ENCODE measurements at places on chromosomes 1 and 21. TPM values are rescaled to one million over a fixed set of nuclear protein-coding genes. Genes with fewer than 3 reads are reported as not detected.

- no peak overlapping the region for H3K27ac ChIP-seq
- H3K4me1 ChIP-seq, result no peaks in the 10 kb centered on the region
- no peaks in the 10 kb centered on the region for H3K27me3 ChIP-seq
- DNase-seq, result no peak
- no peak overlapping the region for H3K4me3 ChIP-seq
Observed at GRCh38 chr1:30117685-30118084, 605.7 kb downstream of the MATN1 start.

GRCh38 chr1:34500451-34500850 is 254.4 kb upstream of the GJB5 start:
- H3K4me3 ChIP-seq, result no peak overlapping the region
- peak; percentile 16 for DNase-seq
- H3K4me1 ChIP-seq, result no peaks in the 10 kb centered on the region

DNA sequence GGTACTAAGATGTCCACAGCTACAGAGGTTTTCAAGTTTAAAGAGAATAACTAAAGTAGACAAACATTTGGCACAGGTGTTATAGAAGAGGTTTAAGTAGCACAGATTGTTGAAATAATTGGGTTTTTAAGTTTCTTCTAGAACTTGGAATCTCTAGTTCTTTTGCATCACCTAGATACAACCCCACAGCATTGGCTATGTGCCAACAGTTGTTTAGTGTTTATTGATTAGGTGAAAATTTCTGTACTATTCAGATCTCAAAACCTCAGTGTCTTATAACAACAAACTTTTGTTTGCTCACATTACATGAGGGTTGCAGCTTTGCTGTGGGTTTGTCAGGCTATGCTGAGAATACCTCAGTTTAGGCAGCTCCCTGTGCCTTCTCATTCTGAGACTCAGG is 162.5 kb downstream of the TBX15 start:
- DNase-seq, result no peak
- no peaks in the 10 kb centered on the region for H3K36me3 ChIP-seq
- no peak overlapping the region for H3K4me3 ChIP-seq

DNA sequence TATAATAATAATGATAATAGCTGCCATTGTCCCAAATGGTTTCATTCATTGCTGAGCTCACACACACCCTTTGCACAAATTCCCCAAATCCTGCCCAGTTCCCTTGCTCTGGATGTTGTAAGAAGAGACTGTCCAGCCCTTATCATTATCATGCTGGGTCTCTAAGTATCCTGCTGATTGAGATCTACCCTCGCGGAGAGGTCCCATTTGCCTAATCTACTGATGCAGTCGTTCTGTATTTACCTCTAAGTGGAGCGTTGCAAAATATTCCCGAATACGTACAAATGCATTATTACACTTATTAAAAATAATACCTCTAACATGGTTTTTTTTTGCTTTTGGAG is 51.2 kb downstream of the TNFRSF8 start:
- DNase-seq, result no peak
- H3K4me1 ChIP-seq, result no peaks in the 10 kb centered on the region
- no peak overlapping the region for H3K27ac ChIP-seq
- H3K36me3 ChIP-seq, result no peaks in the 10 kb centered on the region
- H3K4me3 ChIP-seq, result no peak overlapping the region

GRCh38 chr1:219834314-219834917 is 93.9 kb downstream of the SLC30A10 start:
- no peak for DNase-seq
- no peak overlapping the region for H3K4me3 ChIP-seq

DNA sequence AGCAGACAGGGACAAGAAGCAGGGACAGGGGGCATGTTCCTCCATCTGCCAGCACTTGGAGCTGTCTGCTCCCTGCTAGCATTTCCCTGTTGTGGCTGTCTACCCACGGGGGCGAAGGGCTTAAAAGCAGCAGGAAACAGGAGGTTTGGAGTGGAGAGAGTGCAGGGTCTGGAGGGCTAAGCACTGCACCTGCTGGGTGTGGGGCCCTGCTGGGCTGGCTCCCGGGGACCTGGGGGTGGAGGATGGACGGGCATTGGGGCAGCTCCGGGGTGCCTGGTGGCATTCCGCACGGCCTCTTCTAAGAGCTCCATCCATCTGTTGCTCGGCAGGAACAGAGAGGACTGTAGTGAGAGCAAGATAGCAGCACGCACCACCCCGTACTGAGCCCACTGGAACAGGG is 21.2 kb downstream of the LRRC71 start:
- no peak for DNase-seq
- no peak overlapping the region for H3K4me3 ChIP-seq
- peaks cover 100% of the 10 kb centered on the region for H3K36me3 ChIP-seq
- no peaks in the 10 kb centered on the region for H3K27me3 ChIP-seq

- H3K4me1 ChIP-seq, result no peaks in the 10 kb centered on the region
- H3K4me3 ChIP-seq, result no peak overlapping the region
- no peak for DNase-seq
- H3K27me3 ChIP-seq, result no peaks in the 10 kb centered on the region
- no peak overlapping the region for H3K27ac ChIP-seq
- no peaks in the 10 kb centered on the region for H3K36me3 ChIP-seq
Observed at GRCh38 chr1:117112047-117112717, 9.4 kb downstream of the TRIM45 start.

GRCh38 chr1:22112554-22112953 is 30.3 kb downstream of the WNT4 start:
- peaks cover 15% of the 10 kb centered on the region for H3K4me1 ChIP-seq
- no peak overlapping the region for H3K4me3 ChIP-seq
- no peak overlapping the region for H3K27ac ChIP-seq

- peak overlapping the region; percentile 52 for H3K4me3 ChIP-seq
- no peak overlapping the region for H3K27ac ChIP-seq
- H3K36me3 ChIP-seq, result no peaks in the 10 kb centered on the region
- peaks cover 11% of the 10 kb centered on the region for H3K4me1 ChIP-seq
- peaks cover 23% of the 10 kb centered on the region for H3K27me3 ChIP-seq
Observed at GRCh38 chr21:31559368-31560119, 99.9 kb upstream of the SOD1 start.

- H3K27me3 ChIP-seq, result no peaks in the 10 kb centered on the region
- DNase-seq, result no peak
- H3K27ac ChIP-seq, result no peak overlapping the region
- no peak overlapping the region for H3K4me3 ChIP-seq
- H3K4me1 ChIP-seq, result no peaks in the 10 kb centered on the region
- no peaks in the 10 kb centered on the region for H3K36me3 ChIP-seq
Observed at GRCh38 chr21:45747802-45748445, 104.4 kb downstream of the PCBP3 start.

DNA sequence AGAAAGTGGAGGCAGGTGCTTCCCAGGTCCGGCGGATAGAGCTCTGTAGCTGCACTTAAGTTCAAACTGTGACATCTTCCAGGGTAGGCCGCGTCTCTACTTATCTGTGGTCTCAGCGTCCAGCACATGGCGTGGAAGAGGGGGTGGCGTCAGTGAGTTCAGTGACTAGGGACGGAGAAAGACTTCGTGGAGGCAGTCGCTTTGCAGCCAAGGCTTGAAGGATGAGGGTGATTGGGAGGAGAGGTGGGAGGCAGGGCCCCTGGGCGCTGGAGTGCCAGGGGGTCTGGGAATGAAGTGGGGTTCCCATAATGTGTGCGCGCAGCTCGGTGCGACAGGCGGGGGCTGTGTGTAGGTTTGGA is 444 bp upstream of the AGO1 start:
- H3K27me3 ChIP-seq, result no peaks in the 10 kb centered on the region
- no peak overlapping the region for H3K4me3 ChIP-seq
- peaks cover 46% of the 10 kb centered on the region for H3K4me1 ChIP-seq

- peak overlapping the region; percentile 65 for H3K27ac ChIP-seq
- DNase-seq, result peak; percentile 83
- no peaks in the 10 kb centered on the region for H3K36me3 ChIP-seq
- no peaks in the 10 kb centered on the region for H3K27me3 ChIP-seq
Observed at GRCh38 chr1:244361764-244362473, 89.8 kb downstream of the ADSS2 start.

The AADACL4 gene
- 0.10 TPM for polyA plus RNA-seq

The MYOCOS gene
- 0.14 TPM for polyA plus RNA-seq

The SPATA1 gene
- polyA plus RNA-seq, result 3.4 TPM

The FAM151A gene
- polyA plus RNA-seq, result 1.4 TPM

The MTMR11 gene
- 31.2 TPM for polyA plus RNA-seq

The HSD3B2 gene
- polyA plus RNA-seq, result not detected

All from left lung (tissue), 14 donors.